Stimulated activated CD8-positive, alpha-beta memory T cell treated with anti-CD3 and anti-CD28 coated beads, Interleukin-4, amount 100 ng/mL, for 4 hours (primary cell): ENCODE measurements at places on chromosomes 11 and 22.

DNA sequence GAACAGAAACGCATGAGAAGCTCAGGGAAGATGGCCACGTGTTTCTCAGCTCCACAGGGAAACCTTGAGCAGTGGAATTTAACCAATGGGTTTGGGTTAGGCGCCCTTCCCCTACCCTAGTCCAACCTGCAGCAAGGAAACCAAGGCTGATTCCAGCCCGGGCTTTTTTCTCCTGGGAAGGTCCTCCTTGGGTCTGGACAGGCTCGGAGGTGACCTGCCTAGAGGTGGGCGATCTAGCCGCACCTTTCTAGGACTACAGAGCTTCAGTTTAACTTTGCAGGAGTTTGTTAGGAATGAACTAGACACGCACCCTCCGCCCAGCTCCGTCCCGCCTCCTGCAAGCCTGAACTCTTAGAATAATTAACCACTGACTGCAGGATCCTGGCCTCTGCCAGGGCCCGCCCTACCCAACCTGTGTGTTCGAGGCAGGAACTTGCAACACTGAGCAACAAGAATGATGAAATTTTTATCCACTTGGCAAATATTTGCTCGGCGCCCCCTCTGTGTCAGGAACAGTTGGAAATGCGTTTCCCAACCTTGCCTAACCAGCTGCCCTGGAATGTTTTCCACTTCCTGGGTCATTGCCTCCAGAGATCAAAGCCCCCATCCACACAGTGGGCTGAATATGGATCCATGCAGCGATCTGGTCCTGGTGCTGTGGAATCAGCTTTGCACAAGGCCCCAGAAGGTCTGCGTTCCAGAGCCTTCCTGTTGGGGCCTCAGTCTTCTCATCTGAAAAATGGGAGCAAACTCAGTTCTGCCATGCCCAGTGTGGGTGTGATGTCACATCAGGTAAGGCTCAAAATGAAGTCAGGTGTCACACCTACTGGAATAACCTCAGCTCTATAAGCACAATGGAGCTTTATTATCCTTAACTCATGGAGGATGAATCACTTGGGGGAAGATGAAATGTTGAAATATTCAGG, 13.3 kb downstream of the MPST start:
- DNase-seq, result no peak

- no peak for DNase-seq
These were observed 69.1 kb upstream of the PPARA start for GRCh38 chr22:46081036-46081830.

GRCh38 chr22:48021991-48022401, 1259.5 kb downstream of the TBC1D22A start:
- no peak for DNase-seq

DNA sequence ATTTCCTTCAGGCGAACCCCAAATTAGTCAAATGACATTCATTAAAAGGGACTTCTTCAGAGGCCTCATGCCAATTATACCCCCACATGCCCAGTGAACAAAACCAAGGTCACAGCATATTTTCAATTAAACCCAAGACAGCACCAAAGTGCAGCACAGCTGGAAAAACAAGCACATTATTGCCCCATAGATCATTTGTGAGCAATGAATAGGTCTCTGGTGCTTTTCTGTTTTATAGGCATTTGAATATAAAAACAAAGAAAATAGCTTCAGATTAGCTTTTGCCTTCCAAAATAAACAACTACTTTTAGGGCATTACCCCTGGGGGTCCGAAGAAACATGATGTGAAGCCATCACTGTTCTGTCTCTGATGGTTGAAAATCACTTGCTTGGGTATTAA, 1319.9 kb downstream of the LRRC4C start:
- DNase-seq, result no peak

DNA sequence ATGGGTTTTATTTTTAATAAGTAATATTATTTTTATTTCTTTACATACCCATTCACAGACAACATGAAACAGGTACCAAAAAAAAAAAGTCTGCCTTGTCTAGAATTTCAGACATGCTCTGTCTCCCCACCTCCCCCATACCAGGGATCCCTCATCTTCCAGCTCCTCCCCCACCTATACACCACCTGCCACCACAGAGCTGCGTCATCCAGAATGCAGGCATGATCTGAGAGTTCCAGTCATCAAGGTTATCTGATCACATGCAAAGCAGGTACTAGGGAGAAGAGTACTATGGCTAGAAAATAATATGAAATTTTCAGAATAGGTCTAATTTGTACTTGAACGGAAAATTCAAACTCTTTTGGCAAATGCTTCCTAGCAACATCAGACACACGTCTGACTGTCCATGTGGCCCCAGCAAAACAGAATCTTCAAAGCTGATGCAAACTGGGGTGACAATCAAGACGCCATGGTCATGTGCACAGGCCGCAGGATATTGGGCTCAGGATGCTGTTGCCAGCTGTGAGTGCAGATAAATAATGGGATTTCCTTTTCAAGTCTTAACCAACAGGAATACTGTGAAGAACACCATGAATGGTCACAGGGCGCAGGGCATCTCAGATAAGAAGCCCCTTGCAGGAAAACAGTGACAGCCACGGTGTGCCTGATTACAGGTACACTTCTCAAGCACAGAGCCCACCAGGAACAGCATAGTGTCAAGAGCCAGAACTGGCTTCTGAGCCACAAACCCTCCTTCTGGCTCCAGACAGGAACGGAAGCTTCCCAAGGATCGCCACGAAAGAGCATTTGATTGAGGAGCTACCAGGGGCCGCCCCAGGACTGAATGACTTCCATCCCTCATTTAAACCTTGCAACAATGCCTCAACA, 169.5 kb downstream of the EFCAB6 start:
- no peak for DNase-seq

DNA sequence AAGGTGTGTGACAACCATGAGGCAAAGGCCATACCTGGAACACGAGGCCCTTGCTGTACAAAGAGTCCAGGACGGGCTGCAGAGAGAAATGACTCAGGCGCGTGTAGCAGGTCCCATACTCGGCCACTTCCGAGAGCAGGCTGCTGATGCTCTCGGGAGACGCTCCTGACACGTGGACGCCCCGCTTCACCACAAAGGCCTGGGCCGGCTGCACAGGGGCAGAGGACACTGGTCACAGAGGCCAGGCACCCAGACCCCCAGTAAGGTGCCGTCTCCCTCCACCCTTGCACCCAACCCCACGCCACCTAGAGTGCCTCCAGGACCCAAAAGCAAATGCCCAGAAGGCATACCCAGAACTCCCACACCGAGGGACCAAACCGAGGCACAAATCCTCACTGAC, 15.5 kb downstream of the TUBGCP6 start:
- no peak for DNase-seq

DNA sequence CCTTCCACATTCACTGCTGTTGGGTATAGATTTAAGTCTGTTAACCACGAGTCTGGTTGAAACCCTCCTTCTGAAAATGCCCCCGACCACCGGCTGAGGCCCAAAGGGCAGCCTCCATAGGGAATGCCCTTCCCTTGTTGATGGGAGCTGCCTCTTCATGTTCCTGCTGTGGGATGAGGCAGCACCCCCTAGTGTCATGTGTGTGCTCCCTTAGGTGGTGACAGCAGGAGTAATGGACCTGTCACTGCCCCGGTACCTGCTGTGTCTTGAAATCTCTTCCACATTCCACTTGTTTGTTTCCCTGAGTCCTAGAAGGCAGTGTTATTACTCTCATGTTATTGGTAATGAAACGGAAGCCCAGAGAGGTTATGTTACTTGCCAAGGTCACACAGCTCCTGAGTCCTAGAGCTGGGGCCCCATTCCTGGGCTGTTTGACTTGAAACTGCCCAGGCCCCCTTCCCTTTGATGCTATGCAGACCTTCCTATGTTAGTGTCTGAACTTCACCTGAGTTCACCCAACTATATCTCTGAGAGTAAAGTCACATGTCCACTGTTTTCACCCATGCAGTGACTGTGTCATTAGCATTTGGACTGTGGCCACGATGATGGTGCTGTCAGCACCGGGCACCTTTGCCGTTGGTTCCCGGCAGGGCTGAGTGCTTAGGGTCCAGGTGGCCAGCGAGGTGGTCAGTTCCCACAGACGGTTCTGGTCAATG, 234.3 kb downstream of the TBC1D22A start:
- DNase-seq, result no peak

DNA sequence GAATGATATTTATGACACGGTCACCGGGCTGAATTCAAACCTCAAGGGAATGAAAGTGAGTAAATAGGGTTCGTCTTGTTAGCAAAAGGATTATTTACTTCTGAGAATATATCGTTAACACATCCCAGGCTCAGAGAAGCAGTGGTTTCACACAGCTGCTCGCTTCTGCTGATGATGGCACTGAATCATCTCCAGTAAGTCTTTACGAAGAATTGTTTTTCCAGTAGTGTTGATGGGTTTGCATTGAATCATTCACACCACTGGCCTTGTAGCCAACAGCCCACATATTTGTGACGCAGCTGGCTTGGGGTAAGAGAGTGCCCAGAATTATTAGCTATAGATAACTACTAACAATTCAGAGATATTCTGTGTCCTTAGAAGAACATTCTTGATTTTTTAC, 236.3 kb downstream of the CADM1 start:
- DNase-seq, result no peak

- DNase-seq, result no peak
These were observed 11.3 kb downstream of the FJX1 start for GRCh38 chr11:35629511-35629910.

- no peak for DNase-seq
These were observed 7.3 kb downstream of the NEAT1 start for GRCh38 chr11:65429724-65430405.

- DNase-seq, result no peak
These were observed 117.1 kb downstream of the JRKL start for GRCh38 chr11:96506953-96507354.

DNA sequence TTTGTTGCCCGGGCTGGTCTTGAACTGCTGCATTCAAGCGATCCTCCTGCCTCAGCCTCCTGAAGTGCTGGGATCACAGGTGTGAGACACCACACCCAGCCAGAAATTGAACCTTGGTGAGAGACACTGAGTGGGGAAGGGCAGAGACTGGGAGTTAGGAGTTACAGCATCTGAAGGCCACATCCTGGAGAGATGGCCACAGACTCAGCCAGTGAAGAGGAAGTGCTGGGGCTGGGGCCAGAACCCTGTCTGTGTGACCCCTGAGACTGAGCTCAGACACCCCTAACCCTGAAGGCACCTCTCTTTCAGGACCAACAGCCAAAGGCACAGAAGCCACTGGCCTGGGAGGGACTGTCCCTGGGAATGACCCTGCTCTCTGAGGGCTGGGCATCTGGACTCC, 33.8 kb downstream of the TXN2 start:
- DNase-seq, result no peak

GRCh38 chr11:36605221-36606216, 7.5 kb upstream of the RAG2 start:
- DNase-seq, result no peak

- no peak for DNase-seq
These were observed 3.7 kb upstream of the INPPL1 start for GRCh38 chr11:72220696-72221363.

- DNase-seq, result no peak
These were observed 61.1 kb downstream of the LINC01488 start for GRCh38 chr11:69542314-69543168.

GRCh38 chr11:36702330-36703054, 104.5 kb upstream of the RAG2 start:
- no peak for DNase-seq

- DNase-seq, result no peak
These were observed 92.5 kb downstream of the APIP start for GRCh38 chr11:34823639-34824038.

DNA sequence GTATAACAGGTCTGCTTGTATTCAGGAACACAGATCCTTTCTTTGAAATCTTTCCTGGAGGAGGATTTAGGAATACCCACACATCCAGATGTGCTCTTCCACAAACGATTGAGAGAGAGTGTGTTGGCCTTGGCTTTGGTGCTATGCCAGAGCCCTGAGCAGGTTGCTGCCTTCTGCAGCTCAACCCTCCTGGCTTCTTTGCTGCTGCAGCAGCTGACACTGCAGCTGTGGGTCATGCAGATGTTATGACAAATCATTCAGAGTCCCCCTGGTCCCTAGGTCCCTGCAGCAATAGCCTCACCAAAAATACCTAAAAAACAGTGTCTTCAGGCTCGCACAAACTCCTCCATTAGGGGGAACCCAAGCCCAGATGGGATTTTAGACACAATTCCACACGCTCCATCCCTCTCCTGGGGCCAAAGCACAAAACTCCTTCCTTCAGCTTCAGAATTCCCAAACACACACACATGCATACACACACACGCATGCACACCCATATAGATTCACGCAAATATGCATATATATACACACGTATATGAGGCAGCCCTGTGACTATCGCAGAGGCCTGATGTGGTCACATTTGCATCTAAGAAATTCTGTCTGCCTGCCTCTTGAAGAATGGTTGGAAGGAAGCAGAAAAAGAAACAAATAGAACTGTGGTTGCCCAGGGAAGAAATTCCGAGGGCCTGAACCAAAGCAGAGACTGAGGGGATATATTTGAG, 35.4 kb downstream of the SLN start:
- DNase-seq, result no peak

- no peak for DNase-seq
These were observed 6.9 kb downstream of the LGALS12 start for GRCh38 chr11:63512816-63513215.

- no peak for DNase-seq
These were observed 47.4 kb downstream of the IGLL1 start for GRCh38 chr22:23532731-23533130.

DNA sequence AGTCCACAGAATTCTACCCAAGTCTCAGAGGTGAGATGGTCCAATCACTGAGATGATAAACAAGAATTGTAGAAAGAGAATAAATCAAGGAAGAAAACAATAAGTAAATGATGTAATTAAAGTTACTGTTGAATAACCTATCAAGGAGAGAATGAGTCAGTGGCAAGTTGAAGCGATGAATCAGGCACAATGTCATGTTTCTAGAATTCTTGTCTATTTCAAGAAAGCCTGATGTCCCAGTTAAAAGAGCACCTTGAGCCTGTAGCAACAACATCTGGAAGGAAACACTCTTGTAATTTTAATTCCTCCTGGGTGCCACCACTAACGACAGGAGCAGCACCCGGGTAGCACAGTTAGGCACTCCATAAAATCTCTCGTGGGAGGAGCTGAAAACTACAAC, 67.9 kb upstream of the SLC35C1 start:
- no peak for DNase-seq

GRCh38 chr11:47940904-47941649, 39.3 kb upstream of the PTPRJ start:
- no peak for DNase-seq

- no peak for DNase-seq
These were observed 8.5 kb upstream of the CYTH4 start for GRCh38 chr22:37273846-37274225.

DNA sequence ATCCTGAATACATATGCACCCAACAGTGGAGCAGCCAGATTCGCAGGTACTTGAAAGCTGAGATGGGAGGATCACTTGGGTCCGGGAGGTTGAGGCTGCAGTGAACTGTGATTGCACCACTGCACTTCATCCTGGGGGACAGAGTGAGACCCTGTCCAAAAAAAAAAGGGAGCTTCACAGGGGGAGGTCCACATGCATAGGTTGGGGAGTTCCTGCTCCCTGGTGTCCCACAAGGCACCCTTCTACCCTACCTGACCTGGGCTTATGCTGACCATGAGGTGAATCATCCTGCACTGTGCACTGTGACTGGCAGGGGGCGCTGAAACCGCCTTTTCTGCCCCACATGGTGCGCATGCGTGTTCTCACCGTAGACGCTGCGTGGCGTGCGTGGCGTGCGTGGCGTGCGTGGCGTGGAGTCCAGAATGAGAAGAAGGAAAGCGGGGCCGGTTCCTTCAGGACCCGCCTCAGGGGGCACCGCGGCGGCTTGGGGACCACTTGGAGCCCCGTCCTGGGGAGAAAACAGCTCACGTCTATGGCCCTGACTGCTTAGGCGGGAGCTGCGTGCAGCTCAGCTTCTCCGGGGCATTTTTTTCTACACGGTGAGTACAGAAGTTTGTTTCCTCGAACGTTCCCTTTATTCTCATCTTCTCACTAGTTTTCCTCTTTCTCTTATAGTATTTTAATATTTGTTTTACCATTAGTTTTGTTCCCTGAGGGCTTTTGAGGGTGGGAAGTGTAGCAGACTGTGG, 116.6 kb upstream of the GRK3 start:
- peak; percentile 86 for DNase-seq
